ENCODE measurements at places on chromosomes 11 and 22.

- DNase-seq, result no peak
These were observed 14.2 kb upstream of the MUC5B start for GRCh38 chr11:1208394-1209261.

DNA sequence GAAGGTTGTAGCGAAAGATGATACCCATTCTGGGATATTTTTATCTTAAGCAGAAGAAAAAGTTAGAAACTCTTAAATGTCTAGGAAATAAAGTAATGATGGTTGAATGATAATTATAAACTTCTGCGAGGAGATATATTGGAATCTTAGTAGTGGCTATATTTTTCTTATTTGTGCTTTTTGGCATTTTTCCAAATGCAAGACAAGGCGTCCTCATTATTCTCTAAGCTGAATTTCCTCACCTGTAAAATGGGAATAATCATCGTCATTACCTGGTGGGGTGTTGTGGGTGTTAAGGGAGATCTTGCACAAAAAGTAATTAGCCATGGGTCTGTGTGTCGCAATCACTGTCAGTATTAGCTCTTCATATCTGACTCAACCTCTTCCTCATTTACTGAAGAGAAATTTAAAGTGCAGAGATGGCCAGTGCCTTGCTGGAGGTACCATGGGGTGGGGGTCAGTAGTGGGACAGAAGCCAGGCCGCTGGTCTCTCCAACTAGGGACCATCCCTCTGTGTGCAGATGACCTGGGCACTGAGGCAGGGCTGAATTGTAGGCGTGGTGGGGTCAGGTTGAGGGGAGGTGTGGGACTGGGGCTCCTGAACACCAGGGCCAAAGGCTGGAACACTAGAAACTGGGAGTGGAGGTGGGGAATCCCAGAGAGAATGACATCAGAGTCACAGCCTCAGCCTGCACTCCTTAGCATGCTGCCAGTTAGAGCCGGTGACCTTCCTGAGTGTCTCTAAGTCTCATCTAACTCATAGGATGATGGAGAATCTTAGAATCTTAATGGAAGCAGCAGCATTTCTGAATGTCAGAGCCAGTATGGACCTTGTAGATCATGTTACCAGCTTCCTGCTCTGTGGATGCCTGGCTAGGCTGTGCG lies 4.1 kb downstream of the PITPNM1 start:
- peak; percentile 75 for DNase-seq

- no peak for DNase-seq
These were observed 3.6 kb upstream of the FBXO3 start for GRCh38 chr11:33777906-33778305.

GRCh38 chr11:2089536-2090165 lies 49.5 kb downstream of the IGF2 start:
- peak; percentile 70 for DNase-seq

DNA sequence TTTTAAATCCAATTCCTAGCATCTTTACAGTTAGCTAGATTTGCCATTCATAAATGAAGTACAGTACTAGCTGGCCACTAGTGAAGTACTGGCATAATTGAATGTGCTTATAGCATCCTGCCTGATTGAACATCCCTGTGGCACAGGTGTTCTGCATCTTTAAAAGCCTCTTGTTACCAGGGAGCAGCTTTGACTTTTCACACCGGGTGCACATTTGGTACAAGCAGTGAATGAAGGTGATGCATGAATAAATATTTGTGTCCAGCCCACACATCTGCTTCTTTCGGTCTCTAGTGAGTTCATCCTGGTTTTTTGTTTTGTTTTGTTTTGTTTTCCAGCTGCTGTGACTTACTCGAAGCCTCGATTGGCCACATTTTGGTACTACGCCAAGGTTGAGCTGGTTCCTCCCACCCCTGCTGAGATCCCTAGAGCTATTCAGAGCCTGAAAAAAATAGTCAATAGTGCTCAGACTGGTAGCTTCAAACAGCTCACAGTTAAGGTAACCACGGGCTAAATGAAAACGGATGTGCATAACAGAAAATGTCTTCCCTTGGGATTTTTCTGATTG lies 5.3 kb downstream of the ATP5MG start:
- DNase-seq, result no peak

DNA sequence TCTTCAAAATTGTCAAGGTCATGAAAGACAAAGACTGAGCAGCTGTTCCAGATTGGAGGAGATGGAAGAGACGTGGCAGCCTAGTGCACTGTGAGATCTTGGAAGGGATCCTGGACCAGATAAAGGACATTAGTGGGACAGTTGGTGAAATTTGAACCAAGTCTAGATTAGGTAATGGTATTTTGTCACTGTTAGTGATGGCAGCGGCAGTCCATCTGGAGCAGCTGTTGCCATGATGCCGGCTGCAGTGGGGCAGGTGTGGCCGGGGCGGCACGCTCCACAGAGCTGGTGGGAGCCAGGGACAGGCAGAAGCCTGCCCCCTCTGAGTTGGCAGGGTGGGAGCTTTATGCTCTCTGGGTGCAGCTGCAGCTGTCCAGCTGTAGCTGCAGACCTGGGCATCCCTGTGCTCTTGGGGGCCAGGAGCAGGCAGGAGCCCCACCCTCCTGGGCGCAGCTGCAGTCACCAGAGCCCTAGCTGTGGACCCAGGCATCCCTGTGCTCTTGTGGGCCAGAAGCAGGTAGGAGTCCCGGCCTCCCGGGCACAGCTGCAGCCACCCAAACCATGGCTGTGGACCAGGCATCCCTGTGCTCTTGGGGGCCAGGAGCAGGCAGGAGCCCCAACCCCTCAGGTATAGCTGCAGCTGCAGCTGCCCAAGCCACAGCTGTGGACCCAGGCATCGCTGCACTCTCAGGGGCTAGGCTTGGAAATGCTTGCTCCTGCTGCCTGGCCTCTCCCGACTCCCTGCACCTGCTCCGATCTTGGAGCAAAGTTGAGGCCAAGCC lies 20.7 kb downstream of the DIXDC1 start:
- no peak for DNase-seq

DNA sequence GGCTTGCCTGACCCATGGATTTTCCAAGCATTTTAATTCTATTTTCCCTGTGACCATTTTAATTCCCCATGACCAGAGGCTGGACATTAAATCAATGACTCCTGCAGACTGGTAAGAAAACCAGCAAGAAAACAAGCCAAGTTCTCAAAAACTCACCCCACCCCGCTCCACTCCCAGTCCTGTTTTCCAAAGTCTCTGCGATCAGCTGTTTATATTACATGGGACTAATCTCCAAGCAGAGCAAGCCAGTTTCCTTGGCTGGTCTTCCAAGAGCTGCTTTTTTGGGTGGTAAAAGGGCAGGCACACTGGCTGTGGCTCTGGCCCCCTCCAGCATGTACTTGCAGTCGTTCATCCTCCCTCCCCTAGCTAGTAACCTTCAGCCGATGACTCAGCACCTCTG lies 97.9 kb downstream of the RRAS2 start:
- no peak for DNase-seq

- DNase-seq, result peak; percentile 81
These were observed 47.2 kb upstream of the SYT7 start for GRCh38 chr11:61627850-61628661.

- DNase-seq, result no peak
These were observed 515 bp downstream of the CTR9 start for GRCh38 chr11:10751581-10751940.

GRCh38 chr22:37357446-37358075 lies 69.7 kb downstream of the ELFN2 start:
- DNase-seq, result peak; percentile 60

DNA sequence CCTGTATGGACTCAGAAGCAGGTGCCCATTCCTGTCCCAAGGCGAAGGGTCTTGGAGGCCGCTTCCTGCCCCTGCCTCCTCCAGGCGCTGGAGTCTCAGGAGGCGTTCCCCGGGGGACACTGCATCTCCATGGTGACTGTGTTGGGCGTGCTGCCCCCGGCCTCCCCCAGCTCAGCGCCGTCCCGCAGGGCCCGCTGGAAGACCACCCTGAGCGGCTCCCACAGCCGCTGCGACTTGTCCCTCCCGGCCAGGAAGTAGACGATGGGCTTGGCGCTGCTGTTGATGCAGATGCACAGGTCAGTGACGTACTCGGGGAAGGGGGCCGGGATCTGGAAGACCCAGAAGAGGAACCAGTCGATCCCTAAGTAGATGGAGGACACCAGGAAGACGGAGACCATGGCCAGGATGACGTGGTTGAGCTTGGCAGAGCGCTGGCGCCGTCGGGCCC lies 7.8 kb downstream of the MRGPRF start:
- no peak for DNase-seq

- DNase-seq, result no peak
These were observed 54.1 kb upstream of the LINC01488 start for GRCh38 chr11:69427337-69427736.

Data from suppressor macrophage treated with lipopolysaccharide for 1 hour (primary cell).